ENCODE measurements at places on chromosomes 12 and 14. TPM values are rescaled to one million over a fixed set of nuclear protein-coding genes. Genes with fewer than 3 reads are reported as not detected.

- no peak for DNase-seq
Observed at GRCh38 chr14:90714811-90715210, 101.4 kb downstream of the TTC7B start.

DNA sequence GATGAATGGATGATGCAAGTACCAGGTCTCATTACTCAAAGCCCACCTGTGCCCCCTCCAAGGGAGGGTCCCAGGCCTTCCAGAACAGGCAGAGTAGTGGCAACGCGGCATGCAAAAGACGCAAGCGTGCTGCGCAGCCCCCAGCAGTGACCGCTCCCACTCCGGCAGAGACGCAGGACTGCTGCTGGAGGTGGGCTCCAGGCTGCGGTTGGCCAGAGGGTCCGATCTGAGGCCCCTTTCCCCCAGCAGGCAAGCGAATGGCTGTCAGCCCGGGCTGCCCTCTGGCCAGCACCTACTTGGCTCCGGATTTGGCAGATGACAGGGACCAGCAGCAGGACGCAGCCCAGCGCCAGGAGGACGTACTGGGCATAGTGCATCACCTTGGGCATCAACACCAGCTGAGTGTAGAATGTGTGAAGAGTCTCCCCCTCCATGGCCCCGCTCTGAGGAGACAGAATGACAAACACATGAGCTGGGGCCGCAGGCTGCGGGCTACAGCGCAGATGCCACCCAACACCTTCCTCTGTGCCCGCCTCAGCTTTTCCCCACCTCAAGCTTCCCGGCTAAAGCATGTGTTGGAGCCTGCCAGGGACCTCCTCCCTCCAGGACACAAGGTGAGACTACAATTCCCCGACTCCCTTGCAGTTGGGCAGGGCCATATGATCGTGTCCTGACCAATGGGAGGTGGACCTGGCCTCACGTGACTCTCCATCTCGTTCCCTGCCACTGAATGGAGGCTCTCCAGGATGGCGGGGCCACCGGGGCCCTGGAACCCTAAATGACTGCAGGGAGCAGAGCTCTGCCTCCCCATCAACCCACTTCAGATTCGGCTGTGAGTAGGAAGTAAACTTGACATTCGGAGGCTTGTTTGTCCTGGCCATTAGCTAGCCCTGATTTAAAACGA, 77.4 kb downstream of the SCARB1 start:
- DNase-seq, result peak; percentile 95

GRCh38 chr12:14317362-14318146, 47.9 kb upstream of the ATF7IP start:
- no peak for DNase-seq

DNA sequence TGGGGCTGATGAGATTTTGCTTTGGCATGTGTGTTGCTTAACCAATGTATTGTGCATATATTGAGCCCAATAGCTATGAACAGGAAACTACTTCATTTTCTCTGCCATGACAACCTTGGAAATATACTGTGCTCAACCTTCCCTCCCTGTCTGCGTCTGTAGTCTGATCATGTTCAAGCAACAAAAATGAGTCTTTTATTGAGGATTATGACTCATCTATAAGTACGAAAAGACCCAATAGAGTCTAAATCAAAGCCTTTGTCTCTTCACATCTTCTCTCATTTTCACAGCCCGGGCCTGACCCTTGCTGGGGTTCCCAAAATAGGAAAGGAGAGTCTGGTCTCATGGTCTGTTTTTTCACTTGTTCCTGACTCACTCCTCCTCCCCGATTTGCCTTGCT, 158.2 kb downstream of the CAND1 start:
- DNase-seq, result no peak

DNA sequence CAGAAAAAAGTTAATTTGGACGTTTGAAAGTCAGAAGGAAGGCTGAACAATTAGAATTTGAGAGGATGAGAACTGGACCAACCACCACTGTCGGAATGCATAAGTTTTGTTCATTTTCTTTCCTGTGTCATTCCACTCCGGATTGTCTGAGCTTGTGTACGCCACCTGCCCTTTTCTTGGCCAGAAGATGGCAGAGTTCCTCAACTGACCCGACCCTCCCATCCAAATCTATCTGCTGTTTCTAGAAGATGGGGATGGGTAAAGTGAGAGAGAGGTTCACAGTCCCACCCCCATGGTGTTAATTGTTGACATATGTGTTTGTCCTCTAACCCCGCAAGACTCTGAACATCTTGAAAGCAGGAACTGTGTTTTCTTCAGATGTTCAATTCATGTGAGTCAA, 388.0 kb downstream of the VRK1 start:
- no peak for DNase-seq

DNA sequence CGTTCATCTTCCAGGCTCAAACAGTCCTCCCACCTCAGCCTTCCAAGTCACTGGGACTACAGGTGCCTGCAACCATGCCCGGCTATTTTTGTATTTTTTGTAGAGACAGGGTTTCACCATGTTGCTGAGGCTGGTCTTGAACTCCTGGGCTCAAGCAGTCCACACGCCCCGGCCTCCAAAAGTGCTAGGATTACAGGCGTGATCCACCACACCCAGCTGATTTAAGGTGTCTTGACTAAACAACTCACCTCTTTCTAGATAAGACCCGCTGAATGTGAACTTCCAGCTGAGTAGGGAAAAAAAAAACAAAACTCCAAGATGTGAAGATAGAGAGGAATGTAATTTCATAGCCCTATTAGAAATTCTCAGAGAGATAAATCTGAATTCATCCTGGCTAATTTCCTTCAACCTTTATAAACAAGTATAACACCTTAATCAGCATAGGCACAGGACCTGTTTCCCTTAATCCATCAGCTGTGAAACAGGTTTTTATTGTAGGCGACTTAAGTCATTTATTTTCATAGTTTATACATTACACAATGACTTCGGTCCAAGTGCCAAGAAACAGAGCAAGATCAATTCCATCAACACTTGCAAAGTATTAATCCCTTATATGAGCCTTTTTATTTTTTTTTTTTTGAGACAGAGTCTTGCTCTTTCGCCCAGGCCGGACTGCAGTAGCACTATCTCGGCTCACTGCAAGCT, 51.5 kb downstream of the HCAR2 start:
- DNase-seq, result no peak

DNA sequence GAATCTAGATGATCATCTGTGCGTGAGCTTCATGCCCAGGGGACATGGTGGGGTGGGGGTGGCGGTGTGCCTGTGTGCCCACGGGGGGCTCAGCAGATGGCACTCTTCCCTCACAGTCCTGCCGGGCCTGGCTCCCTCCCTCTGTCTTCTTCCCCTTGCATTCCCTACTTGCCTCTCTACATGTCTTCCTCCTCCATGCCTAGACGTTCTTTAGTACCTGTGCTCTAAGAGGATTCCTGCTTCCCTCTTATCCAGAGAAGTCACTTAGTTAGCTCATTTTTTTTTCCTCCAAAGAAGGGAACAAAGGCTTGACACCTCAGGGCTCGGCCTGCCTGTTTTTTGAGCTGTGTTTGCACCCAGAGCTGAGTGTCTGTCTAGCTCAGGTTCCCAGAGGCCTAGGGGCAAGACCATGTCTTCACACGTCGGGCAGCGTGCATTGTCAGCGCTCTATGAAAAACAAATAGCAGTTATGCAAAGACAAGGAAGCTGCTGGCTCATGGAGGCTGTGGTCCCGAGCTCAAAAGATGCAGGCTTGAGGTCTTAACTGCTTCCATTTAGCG, 48.8 kb downstream of the NINJ2 start:
- no peak for DNase-seq

DNA sequence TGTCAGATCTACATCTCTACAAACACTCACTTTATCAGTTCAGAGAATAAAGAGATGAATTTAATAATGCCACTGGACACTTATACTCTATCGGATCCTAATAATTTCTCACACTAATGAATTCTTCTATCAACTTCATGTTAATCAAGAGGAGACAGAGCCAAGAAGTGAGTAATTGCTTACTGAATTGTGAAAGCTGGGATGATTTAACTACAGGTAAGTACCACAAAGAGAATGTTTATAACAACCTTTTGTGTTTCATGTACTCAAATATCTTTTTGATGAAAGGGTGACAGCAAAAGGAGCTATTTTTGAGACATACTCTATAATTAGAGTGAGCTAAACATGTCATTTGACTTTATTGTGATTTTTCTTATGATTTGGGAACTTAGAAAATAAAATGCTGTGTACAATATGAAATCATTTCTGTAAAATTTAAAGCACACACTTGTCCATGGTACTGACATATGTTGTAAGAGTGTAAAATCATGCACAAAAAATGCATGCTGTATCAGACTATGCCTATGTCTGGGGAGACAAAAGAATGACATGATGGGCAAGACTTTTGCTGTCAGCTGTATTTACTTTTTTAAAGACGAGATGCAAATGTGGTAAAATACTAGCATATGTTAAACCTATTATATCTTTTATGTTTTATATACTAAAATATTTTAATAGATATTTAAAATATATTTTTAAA, 361.2 kb downstream of the CCER1 start:
- DNase-seq, result no peak

GRCh38 chr12:11917501-11917900, 153.2 kb upstream of the BCL2L14 start:
- no peak for DNase-seq

DNA sequence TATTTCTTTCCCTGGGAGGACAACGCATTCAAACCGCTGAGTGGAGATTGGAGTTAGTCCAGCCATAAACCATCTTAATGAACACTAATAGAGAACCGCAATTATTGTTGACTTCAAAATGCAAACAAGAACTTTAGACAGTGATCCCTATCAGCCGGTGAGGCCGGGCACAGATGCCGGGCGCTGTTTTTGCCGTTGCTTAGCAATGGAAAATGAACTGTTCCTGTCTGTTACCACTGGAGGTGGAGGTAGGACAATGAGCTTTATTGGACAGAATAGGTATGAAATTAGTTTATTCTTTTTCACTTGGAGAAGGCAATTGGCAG, 216.8 kb downstream of the TTC8 start:
- DNase-seq, result no peak

GRCh38 chr12:82008251-82008650, 249.1 kb upstream of the PPFIA2 start:
- DNase-seq, result no peak

DNA sequence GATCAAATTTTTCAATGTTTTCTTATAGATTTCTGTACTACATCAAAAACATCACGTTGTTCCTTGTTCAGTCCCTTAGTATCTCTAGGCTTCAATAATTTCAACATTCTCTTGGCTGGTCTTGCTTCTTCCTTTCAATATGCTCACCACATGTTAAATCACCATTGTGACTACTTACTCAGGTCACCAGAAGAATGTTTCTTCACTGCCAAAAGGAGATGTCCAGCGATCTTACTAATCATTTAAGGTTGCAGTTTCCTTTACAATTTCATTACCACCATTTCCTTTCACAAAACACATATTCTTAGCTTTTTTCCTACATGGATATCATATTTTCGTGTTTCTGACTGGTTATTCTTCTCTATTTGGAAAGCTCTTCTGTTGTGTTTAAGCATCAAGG, 363.8 kb downstream of the NAV3 start:
- no peak for DNase-seq

DNA sequence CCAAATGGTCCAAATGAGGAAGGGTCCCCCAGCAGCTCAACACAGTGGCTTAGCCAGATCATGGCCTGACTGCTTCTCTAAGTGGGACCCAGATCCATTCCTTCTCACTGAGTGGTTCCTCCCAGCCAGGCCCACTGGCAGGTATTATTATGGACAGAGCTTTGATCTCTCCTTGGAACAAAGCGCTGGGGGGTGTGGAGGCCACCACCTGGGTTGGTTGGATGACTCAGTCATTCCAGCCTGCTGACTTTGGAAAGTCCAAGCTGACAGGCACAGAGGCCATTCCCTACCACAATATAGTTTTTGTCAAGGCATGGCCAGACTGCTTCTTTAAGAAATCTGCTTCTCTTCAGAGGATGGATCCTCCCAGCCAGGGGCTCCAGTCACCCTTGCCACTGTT, 341.1 kb downstream of the BTG1 start:
- no peak for DNase-seq

DNA sequence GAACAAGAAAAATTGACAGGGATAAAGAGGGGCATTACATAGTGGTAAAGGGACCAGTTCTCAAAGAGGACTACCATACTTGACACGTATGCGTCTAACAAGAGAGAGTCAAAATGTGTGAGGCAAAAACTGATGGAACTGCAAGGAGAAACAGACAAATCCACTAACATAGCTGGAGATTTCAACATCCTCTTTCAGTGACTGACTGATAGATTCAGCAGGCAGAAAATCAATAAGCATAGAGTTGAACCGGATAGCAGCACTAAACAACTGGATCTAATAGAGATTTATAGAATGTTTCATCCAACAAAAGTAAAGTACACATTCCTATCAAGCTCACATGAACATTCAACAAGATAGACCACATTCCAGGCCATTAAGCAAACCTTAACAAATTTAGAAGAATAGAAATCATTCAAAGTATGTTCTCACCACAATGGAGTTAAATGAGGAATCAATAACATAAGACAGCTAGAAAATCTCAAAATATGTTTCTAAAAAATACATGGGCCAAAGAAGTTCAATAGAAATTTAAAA, 16.1 kb upstream of the CRACR2A start:
- no peak for DNase-seq

- no peak for DNase-seq
Observed at GRCh38 chr12:57759360-57759980, 4.6 kb downstream of the MARCHF9 start.

DNA sequence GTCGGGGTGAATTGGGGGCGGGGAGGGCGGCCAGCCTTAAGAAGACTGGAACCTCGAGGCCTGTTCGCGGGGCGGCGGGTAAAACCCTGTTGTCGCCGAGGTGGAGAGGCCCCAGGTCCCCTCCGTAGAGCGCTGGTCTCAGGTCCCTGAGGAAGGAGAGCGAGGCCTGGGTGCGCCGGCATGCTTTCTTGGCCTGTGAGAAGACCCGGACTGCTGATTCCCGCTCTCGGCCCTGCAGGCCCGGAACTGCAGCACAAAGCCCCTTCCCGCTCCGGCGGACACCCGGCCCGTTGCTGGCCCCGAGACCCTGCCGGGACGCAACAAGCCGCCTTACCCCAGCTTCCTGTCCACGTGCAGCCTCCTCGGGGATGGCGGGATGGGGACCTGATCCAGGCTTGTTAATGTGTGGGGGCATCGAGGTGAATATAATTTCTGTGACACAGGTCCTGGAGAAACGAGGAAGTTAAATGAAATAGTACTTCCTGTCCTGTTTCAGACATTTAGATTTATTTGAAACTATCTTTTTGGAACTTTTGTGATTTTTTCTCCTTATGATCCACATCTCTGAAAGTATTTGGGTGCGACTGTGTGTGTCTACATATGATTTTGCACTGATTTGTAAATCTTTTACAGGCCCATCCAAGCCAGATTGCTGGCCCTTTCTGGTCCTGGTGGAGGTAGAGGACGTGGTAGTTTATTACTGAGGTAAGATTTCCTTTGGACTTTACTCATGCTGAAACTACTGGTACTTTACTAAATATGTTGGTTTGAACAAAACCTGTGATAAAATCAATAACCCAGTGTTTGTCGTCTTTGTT, 600 bp downstream of the PNN start:
- no peak for DNase-seq

The CCDC196 gene
- total RNA-seq, result not detected

The WSCD2 gene
- 1.6 TPM for total RNA-seq

The CD163L1 gene
- 1.7 TPM for total RNA-seq

The DDX54 gene
- total RNA-seq, result 24.5 TPM

The EPYC gene
- total RNA-seq, result not detected

The SLC17A8 gene
- not detected for total RNA-seq
